Osteocyte (in vitro differentiated cells): ENCODE measurements at places on chromosomes 11 and 22.
A peak's percentile ranks its signal among the peaks of the same experiment; 100 is the strongest.

DNA sequence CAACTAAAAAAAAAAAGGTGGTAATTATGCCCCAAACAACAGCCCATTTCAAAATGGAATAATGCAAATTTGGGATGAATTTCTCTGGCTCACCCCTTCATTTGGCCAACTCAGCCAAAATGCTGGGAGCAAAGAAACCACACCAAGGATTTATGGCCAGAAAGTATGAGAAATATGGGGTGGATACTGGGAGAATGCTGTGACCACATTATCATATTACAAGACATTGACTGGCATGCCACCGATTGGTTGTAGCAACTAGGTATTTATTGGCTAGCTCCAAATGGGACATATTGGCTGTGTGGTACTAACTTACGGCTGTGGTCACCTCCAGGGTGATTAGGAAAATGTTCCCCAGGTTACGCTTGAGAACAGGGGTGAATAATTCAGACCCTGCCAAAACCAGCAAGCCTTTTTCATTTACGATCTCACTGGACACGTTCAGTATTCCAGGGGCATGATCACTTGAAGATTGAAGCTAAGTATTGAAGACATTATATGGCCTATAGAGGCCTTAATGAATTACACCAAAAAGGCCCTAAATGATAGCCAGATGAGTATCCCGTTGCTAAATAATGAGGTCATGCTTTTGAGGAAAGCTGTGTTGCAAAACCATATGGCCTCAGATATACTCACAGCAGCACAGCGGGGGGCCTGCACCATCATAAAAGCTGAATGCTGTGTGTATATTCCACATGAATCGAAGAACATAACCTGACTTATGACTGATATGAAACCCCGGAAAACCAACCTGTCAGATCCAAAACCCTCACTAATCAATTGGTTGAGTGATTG is 3.8 kb upstream of the FDX1 start:
- DNase-seq, result no peak

- DNase-seq, result no peak
These were observed 32.9 kb downstream of the TST start for GRCh38 chr22:36986242-36986821.

GRCh38 chr11:60469723-60470122 is 14.1 kb downstream of the MS4A1 start:
- DNase-seq, result no peak

DNA sequence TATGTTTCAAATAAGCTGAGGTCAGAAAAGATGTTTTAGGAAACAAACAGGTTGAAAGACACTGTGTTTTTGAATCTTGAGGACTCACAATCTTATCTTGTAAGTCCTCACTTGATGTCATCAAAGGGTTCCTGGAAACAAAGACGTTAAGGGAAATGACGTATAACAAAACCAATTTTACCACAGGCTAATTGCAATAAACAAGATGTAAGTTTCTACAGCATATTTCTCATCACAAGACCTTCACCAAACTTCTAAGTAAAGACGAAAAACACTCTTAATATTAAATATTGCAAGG is 433.5 kb upstream of the FAT3 start:
- no peak for DNase-seq

- no peak for DNase-seq
These were observed 41.3 kb upstream of the TTC12 start for GRCh38 chr11:113272927-113273615.

- DNase-seq, result no peak
These were observed 23.9 kb upstream of the ACR start for GRCh38 chr22:50714150-50714549.

GRCh38 chr11:117903505-117904382 is 25.5 kb downstream of the TMPRSS13 start:
- DNase-seq, result no peak

- no peak for DNase-seq
These were observed 9.0 kb upstream of the MALAT1 start for GRCh38 chr11:65489706-65490320.

DNA sequence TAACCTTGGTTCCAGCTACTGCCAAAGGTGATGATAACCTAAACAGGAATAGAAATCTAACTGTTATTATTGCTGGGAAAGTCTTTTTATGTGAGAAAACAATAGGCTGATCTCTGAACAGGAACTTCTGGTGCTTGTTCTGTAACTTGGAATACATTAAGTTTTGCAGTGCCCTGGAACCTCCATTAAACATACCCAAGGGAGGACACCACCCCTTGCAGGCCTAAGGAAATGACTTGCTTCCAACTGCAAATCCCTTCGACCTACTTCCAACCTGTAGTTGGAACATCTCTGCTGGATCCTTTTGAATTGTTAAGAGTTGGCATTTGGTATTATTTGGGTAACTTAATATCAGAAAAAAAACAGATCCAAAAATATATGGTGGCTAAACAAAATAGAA is 188.4 kb upstream of the API5 start:
- no peak for DNase-seq

DNA sequence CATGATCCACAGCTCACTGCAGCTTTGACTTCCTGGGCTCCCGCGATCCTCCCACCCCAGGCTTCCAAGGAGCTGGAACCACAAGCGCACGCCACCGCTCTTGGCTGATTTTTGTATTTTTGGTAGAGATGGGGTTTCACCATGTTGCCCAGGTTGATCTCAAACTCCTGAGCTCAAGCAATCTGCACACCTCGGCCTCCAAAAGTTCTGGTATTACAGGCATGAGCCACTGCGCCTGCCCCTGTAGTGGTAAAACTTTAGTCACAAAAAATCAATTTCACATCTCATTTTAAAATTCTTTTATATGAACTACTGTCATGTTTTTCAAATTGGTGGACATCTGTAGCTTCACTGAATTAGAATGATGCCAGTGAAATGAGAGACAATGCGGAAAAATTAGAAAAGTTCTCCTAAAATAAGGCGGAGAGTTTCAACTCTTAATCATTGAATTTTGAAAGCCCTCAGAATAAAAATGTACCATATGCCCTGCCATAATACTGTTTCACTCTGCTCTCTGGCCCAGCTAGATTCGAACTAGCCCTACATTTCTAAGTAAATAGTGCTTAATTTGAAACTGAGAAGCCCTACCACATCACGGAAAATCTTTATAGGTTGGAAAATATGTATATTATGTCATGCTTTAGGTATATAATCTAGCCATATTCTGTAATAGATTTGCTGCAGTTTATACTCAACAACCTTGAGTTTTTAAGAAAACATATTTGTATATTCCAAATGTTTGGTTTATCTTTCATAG is 78.7 kb downstream of the HORMAD2 start:
- DNase-seq, result no peak

- DNase-seq, result no peak
These were observed 35.4 kb downstream of the NXPE2 start for GRCh38 chr11:114713756-114714155.

- no peak for DNase-seq
These were observed 45.3 kb downstream of the CHRDL2 start for GRCh38 chr11:74685905-74686304.

- DNase-seq, result no peak
These were observed 133.4 kb downstream of the DCDC1 start for GRCh38 chr11:31236143-31236542.

DNA sequence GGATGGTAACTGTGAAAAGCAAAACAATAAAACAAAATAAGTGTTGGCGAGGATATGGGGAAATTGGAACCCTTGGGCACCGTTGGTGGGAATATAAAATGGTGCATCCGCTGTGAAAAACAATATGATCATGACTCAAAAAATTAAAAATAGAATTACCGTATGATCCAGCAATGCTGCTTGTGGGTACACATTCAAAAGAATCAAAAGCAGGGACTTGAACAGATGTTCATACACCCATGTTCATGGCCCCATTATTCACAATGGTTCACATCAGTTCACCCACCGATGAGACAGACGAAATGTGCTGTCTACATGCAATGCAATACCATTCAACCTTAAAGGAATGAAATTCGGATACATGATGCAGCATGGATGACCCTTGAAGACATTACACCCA is 1.2 kb upstream of the DERL3 start:
- DNase-seq, result no peak

DNA sequence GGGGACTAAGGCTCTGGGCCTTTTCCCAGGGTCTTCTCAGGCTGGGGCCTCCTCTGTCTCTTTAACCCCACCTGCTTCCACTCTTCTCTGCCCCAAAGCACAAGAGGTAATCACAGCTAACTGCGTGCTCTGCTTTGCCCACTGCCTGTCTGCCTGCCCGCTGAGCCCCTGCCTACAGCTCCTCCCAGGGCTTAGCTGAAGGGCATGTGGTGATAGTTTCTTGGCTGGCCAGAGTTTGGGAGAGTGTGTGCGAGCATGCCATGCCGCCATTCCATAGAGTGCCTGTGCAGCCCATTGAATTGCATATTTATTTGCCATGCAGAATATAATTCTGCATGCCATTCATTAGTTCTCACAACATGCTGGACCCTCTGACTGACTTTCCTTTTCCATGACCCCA is 32.5 kb downstream of the PHLDB1 start:
- no peak for DNase-seq

- no peak for DNase-seq
These were observed 2.4 kb downstream of the IFITM10 start for GRCh38 chr11:1747753-1748635.

DNA sequence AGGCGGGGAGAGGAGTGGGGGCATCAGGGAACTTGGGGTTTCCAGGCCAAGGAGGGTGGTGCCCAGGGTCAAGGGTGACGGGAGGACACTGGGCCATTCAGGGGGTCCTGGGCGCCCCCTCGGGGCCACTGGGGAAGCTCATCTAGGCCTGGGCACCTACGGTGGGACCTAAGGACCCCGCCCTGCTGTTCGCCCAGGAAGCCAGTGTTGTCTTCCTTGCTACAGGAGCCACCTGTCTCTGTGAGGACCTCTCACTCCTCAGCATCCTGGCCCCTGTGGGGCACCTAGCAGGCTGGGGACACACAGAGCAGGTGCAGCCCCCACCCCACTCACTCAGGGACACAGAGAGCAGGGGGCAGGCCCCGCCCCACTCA is 191.6 kb downstream of the IGLL1 start:
- no peak for DNase-seq

DNA sequence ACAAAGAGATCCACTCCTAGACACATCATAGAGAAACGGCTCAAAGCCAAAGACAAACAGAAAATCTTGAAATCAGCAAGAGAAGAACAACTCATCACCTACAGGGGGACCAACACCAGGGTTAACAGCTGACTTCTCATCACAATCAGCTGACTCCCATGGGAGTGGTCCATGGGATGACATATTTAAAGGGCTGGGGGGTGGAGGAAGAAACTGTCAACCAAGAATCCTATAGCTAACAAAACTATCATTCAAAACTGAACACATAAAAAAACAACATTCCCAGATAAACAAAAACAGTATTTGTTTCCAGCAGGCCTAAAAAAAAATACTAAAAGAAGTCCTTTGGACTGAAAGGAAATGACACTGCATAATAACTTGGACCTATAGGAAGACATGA is 86.7 kb downstream of the APOL5 start:
- DNase-seq, result no peak

GRCh38 chr11:63843041-63843440 is 4.1 kb downstream of the MARK2 start:
- DNase-seq, result no peak

DNA sequence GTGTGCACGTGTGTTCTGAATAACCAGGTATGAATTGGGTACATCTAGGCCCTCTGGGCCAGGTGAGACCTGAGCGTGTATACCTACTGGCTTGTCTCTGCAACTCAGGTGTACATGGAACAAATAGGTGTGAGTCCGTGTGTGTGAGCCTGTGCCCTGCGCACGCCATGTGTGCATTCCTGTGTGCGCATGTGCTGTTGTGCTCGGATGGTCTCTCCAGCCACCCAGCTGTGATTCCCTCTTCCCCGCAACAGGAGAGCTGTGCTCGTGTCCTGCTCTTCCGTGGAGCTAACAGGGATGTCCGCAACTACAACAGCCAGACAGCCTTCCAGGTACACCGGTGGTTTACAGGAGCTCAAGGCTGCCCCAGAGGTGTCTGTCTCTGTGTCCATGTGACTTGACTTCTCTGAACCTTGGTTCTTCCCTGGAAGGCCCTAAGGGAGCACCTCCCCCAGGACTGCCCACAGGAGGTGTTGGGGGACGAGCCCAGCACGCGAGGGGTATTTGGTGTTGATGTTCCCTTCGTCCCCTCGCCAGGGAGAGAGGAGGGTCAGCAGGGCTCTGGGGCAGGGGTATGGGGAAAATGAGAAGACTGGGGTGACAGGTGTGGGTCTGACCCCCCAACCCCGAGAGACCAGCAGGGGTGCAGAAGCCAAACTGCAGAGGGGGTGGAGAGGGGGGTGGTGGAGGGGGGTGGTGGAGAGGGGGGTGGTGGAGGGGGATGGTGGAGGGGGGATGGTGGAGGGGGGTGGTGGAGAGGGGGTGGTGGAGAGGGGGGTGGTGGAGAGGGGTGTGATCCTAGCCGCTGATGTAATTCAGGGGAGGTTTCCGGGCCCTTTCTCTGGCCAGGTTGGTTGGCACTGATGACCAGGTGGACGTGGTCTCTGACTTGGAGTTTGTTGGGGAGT is 10.7 kb downstream of the SHANK3 start:
- DNase-seq, result peak; percentile 56

DNA sequence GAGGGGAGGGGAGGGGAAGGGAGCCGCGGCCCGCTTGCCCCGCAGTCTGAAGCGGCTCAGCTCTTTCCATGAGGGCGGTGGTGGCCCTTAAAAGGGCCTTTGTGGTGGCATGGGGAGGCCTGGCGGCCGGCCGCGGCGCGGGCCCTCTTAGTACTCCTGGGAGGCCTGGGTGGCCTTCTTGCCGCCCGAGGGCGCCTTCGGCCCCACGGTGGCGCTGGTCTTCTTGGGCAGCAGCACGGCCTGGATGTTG is 6.9 kb downstream of the DPAGT1 start:
- peak; percentile 94 for DNase-seq

- DNase-seq, result no peak
These were observed 8.5 kb upstream of the TPH1 start for GRCh38 chr11:18054511-18055103.

DNA sequence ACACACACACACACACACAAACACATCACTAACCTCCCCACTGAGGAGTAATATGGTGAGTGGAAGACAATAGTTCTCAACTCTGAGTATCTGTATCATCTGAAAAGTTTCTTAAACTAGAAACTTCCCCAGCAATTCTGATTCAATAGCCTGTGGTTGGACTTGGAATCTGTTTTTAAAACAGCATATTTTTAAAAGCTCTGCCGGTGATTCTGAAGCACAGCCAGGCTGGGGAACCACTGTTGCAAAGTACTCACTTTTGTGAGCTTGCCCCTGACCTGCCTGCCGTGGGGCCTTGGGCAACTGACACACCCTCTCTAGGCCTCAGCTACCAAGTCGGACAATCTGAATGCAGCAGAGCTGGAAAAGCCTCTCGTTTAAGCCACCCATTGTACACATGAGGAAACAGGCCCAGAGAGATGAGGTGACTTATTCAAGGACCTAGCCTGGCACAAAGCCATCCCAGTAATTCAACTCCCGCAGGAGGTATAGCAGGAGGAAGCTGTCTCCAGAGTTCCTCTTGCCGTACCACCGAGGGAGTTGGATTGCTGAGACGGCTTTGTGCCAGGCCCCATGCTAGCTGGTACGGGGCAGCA is 8.9 kb downstream of the SLC15A3 start:
- no peak for DNase-seq

- DNase-seq, result no peak
These were observed 24.8 kb downstream of the APOL1 start for GRCh38 chr22:36277482-36278291.
